Thoracic aorta (tissue), 2 donors: ENCODE measurements at places on chromosomes 5 and 9.

- no peak for DNase-seq
Measured at GRCh38 chr5:146888351-146888978, 9.9 kb upstream of the PPP2R2B start.

GRCh38 chr9:91586282-91586681, 162.7 kb upstream of the NFIL3 start:
- no peak for DNase-seq

DNA sequence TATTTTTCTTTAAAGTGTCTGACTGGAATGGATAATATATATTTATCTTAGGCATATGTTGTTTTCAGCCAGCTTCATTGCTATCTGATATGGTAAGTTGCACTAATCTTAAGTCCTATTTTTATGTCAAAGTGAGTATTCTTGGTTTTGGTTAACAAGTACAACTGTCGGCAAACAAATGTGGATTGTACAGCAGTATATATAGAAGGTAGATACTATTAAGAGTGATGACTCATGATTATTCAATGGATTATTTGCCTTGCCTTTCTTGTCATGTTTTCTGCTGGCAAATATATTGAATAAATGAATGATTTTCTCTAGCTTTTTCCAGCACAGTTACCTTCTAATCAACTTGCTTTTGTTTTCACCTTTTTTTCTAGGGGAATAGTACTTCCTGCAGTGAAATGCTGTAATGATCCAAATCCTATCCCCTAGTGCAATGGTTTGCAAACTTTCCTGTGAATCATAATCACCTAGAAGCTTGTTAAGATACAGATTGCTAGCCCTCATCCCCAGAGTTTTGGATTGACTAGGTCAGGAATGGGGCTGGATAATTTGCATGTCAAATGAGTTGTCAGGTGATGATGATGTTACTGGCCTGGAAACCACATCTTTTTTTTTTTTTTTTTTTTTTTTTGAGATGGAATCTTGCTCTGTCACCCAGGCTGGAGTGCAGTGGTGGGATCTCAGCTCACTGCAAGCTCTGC, 60.8 kb upstream of the ARRDC3 start:
- DNase-seq: no peak

- no peak for DNase-seq
Measured at GRCh38 chr9:105127863-105128220, 116.6 kb upstream of the SLC44A1 start.

GRCh38 chr5:168073991-168074800, 217.2 kb upstream of the WWC1 start:
- no peak for DNase-seq

DNA sequence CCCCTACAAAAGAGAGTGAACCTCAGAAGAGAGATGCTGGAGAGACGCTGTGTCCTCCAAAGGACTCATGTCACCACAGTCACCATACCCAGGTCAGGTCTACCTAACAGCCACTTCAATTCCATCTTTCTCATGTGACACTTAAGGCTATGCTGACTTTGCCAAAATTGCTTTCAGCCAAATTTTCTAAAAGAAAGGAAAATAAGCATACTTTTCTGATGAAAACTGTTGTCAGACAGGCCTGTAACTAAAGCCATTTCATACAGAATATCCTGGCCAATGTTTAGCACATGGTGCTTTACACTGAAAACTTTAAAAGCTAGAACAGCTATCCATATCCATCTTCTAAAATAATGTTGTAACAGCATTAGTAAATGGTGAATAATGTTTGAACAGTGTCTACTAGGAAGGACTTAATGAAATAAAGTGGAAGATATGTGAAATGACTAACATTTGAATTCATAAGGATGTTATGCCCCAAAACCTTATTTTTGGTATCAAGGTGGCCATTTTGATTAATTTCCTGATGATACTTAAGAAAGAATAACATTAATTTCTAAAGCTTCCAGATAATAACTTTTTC, 97.2 kb downstream of the NFIB start:
- DNase-seq: no peak

DNA sequence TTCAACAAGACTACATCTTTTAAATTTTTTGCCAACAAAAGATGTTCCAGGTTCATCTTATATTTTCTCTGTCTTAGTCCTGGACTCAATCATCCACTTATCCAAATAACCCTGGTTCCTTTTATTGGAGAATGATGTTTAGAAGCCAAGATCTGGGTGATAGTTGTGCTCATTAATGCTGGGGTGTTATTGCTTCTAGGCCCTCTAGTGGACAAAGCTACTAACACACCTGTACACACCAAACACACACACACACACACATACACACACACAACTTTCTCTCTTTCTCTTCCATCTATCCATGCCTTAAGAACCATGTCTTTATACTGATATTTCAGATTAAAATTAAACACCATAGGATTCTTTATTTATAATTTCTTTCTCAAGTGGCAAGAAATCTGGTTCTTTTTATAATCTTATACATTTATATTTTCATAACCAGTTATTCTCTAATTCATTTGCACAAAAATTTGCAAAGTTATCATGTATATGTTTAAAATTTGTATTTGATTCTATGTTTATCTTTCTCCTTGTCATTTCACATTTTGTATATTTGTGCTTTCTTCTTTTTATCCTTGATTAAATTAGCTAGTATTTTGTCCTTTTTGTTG, 179.1 kb upstream of the SMIM23 start:
- DNase-seq: no peak

GRCh38 chr5:176621661-176622079, 8.7 kb downstream of the SNCB start:
- DNase-seq: no peak

- DNase-seq: no peak
Measured at GRCh38 chr9:34370970-34371880, 5.5 kb downstream of the MYORG start.

DNA sequence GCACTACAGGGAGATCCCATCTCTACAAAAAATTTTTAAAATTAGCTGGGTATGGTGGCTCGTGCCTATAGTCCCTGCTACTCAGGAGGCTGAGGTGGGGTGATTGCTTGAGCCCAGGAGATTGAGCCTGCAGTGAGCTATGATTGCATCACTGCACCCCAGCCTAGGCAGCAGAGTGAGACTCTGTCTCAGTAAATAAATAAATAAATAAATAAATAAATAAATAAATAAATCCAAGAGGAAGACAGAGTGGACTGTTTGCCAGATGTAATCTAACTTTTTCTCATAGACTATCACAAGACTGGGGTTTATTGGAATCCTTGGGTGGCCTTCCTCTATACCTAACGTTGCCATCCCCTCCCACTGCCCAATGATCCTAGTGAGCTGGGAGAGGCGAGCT, 19.2 kb upstream of the TCF7 start:
- no peak for DNase-seq

DNA sequence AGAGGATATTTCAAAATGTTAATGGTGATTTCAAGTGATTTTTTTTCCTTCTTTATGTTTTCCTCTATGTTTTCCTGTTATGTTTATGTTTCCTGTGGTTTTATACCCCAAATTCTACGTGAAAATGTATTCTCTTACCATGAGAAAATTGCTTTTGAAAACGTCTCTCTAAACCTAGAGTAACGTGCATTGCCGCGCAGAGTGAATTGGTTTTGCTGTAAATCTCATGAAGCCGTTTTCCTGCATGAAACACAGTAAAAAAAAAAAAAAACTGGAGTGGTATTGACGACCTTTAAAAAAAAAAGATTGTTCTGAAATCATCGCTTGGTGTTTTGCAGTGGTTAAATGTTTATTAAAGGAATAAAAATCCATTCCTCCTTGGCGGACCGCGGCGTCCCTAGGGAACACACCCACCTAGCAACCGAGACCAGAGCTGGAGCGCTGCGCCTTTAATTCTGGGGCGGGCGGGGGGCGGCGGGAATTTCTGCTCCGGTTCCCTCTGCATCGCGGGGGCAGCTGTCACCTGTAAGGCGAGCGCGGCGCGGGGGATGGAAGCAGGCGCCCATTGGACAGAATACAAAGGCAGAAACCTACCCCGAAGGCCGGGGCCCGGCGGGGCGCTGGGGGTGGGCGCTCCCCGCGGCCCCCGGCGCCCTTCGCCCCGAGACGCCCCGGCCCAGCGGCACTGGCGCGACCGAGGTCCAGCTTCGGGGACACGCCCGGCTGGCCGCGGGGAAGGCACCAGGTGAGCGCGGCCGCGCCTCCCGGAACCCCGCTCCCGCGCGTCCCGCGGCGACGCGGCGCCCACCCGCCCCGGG, at the start of gene SOWAHA:
SOWAHA (plus strand) TSS at position 522 of the 818 bp plus-strand sequence. CDS start 320 bp downstream, outside the sequence.
- no peak for DNase-seq

DNA sequence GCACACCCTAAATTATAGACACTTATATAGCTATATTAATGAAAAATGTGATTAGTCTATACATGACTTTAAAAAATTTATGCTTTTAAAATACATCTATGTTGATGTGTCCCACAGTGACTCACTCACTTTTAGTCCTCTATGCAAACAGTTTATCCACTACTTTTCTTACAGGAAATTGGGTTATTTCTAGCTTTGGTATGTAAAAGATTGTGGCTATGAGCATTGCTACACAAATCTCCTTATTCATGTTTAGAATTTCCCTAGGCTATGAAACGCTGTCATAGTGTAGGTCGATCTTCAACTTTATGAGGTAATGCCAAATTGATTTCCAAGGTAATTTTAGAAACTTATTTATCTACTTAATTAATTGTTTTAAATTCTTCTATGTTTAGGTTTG, 687.4 kb downstream of the PRR16 start:
- DNase-seq: no peak

DNA sequence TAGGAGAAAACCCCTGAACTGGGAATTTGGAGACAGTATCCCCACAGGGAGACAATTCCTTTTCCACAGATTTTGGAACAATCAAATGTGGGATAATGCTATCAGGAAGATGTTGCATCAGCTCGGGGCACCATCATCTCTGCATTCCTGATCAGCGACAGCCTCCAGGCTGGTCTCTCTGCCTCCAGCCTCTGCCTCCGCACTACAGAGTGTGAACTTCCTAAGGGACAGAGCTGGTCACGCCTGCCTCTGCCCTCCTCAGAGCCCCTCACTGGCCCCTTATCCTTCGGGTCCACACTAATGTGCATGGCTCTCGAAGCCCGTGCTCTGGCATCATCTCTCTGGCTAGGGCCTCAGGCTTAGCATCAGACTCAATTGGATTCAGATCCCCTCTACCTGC, 8.6 kb downstream of the FOXI1 start:
- DNase-seq: no peak

DNA sequence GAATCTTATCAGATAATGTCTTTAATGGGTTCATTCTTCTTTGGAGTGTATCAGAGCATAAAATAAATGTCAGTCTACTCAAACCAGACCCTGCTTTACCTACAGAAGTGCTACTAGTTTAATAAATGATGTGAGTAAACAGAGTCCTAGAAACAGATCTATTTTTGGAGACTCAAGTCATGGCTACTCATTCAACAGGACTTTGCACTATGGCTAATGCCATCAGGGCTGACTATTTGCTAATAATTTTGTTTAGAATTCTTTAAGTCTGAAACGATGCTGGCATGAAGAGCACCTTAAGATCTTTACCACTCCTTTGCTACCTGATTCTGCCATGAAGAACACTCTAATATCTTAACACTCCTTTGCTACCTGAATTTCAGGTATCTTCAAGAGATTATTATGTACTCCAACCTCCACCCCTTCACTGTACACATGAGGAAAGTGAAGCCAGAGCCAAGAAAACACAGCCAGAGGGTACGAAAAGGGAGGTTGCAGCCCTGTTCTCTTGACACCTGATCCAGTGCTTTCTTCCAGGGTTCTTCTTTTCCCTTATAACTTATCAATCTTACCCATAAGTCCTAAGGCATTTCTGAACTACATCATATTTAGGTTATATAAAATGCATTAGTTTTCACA, 62.4 kb downstream of the ZNF608 start:
- no peak for DNase-seq

GRCh38 chr9:88706193-88707113, 171.5 kb downstream of the NXNL2 start:
- no peak for DNase-seq

DNA sequence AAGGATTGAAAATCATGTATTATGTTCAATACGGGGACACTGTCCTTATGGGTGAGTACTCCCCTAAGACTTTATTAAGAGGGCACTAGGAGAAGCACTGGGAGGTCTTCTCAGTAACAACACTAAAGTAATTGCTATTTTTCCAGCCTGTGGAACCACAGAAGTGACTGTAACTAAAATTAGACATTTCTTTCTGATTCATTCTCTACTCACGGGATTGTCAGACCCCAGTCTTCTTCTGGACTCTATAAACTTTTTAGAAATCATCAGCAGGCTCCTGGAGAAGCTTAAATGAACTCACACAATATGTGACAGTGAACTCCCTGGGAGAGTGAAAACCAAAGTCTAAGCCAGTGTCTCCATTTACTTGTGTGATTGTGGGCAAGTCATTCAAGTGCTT, 14.5 kb downstream of the TLR4 start:
- DNase-seq: no peak

DNA sequence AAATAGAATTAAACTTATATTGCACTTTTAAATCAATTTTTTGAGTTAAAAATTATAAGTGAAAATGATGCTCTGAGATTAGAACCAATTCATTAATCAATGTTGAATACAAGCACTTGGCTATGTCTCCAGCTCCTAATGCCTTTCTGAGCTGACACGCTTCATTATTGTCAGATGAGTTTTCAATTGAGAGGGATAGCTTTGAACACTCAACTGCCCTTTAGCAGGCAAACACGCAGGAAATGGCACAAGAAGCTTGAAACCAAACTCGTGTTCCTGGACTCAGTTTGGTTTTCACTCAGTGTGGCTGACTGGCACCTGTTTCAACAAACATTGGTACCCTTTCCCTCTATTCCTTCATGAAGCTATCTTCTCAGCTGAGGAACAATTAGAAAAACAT, 109.8 kb downstream of the MCTP1 start:
- no peak for DNase-seq

DNA sequence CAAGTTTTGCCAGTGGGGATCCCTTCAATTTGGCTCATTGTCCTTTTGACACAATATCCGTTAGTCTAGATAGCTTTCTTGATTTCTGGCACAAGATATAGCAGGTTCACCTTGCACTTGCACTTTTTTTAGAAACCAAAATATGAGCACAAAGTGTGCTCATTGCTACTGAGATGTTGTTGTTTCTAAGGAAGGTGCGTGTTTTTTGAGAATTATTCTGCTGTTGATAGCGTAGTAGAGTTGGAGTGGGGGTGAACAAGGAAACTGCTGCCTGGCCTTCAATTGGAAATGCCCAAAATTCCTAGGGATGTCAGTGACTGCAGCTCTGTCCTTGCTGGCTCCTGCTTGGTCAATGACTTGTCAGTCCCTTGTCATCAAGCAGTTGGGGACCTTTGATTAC, 73.3 kb downstream of the TLE4 start:
- no peak for DNase-seq

- DNase-seq: no peak
Measured at GRCh38 chr9:119044806-119045205, 324.4 kb downstream of the BRINP1 start.

- no peak for DNase-seq
Measured at GRCh38 chr5:135176991-135177390, 143.0 kb upstream of the PITX1 start.

DNA sequence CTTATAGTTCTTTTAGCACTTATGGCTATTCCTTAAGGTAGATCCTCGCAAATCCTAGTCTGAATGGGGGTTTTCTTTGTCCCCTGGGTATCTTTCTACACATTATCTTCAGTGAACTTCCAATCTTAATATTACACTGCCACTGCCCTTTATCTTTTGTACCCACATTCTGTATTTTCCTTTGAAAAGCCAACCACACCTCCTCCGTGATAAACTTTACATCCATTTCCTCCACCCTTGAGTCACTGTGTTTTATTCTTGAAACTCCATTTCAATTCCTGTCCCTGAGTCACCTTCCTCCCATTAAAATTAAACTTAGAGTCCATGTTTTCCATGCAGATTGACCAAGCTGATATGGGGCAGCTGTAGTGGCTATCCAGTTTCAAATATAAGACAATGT, 43.2 kb upstream of the RICTOR start:
- DNase-seq: no peak
